Stimulated activated CD8-positive, alpha-beta memory T cell treated with anti-CD3 and anti-CD28 coated beads, Interleukin-7, amount 100 ng/mL, for 4 hours (primary cell): ENCODE measurements at places on chromosomes 2 and 18.

GRCh38 chr18:65938592-65939372 lies 188.0 kb downstream of the CDH7 start:
- no peak for DNase-seq

DNA sequence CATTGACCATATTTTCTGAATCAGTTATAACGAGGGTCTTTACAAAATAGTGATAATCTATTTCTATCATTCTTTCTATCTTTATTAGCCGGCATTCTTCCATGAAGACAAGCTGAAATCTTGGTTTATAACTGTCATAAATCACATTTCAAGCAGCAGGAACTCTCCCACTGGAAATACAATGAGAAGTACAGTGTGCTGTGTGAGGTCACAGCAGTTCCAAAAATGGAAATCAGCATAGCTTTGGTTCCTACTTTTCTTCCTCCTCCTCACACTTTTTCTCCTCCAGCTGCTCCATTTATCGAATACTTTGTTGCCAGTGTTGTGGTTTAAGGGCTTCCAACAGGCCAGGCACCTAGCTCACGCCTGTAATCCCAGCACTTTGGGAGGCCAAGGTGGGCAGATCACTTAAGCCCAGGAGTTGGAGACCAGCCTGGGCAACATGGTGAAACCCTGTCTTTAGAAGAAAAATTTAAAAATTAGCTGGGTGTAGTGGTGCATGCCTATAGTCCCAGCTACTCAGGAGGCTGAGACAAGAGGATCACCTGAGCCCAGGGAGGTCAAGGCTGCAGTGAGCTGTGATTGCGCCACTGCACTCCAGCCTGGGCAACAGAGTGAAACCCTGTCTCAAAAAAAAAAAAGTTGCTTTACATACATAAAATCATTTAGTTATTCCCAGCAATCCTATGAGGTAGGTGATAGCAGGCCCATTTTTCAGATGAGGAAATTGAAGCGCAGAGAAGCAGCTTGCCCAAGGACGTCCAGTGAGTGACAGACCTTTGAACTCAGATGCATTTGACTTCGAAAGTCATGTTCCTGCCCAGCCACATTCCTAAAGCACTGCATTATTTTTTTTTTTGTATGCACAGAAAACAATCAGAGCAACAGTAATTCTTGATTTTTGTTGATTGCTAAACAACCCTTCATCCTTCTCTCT lies 34.0 kb upstream of the GPR55 start:
- no peak for DNase-seq

GRCh38 chr2:238985041-238985729 lies 137.3 kb downstream of the TWIST2 start:
- no peak for DNase-seq

GRCh38 chr18:63079114-63079513 lies 240.5 kb downstream of the BCL2 start:
- DNase-seq, result no peak

GRCh38 chr2:128477891-128478290 lies 159.2 kb upstream of the HS6ST1 start:
- no peak for DNase-seq

DNA sequence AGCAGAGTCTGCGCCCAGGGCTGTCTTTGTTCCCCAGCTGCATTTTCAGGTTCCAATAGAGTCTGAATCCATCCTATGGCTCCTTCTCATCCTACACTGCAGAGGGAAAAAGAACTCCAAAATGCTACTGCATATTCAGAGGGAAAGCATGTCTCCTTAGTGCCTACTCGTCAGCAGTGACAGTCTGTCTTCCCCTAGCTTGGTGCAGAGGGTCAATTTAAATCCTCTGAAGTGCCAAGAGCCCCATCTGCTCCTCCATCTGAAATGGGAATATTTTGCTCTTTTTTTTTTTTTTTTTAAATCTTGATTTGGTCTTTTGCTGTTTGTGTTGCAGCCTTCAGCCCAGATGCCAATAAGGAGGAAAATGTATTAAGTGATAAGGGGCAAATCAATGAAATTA lies 199.3 kb downstream of the RNF144A start:
- DNase-seq, result no peak

DNA sequence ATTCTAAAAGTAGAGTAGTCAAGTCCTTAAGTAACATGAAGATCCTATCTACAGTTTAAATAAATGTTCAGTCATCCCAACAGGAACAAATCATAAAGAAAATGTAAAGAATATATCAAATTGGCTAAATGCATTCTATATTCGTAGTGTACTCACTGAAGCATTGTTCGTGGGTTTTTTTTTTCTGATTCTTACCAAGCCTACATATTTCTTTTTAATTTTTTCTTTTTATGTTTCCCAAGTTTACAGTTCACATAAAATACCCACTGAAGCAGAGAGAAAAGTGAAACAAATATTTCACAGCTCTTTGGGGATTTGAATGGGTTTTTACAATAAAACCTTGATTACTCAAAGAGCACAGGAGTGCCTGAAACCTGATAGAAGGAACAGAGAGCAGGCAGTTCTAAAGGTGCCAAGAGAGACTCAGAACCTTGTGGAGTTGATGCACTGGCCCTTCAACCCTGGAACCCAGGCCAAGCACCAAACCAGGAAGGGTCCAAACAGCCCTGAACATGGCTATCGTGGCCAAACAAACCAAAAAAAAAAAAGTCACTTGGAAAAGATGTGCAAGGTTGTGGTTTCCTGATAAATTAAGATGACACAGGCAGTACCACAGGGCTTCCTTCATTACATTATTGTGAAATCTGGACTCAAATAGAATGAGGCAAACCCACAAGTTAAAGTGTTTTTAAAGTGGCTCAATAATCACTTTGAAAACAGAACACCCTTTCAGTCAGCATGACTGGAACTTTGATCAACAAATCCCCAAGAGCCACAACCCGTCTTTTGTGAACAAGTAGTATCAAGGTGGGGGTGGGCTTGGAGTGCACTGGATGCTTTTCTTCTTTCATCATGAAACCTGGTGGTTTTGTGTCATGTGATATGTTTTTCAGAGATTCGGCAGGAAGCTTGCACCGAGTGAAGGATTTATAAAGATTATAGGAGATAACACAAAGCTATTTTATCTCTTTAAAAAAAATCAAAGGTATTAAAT lies 245.0 kb upstream of the FN1 start:
- DNase-seq, result no peak

- DNase-seq, result no peak
Measured at GRCh38 chr18:37305066-37305465, 260.5 kb downstream of the CELF4 start.

DNA sequence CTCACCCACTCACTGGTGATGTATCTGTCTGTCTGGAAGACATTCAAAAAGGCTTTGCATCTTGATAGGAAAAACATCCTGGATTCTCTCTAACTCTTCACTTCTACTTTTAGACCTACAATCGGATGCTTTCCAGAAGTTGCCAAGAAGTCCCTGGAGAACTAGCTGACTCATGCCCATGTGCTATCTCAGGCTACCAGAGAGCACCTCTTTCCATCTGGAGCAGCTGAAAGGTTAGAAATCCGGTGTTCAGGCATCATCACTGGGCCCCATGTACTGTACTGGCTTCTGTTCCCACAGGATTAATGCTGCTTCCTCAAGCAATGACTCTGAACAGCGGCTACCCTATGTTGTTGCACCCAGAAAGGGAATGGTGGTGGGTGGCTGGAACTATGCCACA lies 259.0 kb downstream of the NBAS start:
- DNase-seq, result no peak

DNA sequence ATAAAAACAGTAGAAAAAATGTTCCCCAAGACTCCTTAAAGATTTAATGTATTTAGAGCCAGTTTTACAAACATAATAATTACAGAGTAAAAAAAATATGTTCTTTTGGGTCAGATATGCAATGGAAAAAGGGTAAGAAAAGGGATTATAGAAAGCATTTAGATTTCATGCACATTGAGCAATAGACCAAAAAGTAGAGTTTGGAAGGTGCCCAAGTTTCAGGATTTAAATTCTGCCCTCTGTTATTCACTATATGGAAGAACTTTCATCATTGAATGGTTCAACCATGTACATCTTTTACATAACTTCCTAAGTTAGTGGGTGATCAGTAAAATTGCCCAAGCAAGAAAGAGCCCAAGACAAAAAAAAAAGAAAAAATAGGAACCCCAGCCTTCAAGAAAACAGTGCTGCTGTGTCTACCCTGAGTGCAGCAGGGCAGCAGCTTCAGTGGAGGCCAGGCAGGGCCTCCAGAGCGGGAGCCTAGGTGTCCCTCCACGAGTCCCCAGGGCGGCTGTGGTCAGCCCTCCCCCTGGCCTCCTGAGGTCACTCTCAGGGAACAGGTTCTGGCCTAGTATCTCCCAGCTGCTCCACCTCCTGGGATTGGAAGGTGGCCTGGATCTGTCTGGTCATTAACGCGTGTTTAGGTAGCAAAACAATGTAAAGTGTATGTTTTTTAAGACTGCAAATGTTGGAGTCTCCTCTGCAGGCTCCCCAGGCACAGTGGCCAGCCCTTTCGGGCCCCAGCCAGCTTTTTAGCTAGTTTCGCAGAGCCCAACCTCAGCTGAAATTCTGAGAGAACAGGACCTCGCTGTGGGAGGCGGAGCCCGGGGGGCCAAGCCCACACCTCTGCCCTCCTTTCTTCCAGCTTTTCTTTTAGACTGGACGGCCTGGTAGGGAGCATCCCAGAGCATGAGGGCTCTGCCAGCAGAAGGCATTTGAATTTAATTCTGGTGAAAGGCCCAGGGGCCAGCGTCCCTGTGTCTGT lies 77.3 kb downstream of the TEX51 start:
- no peak for DNase-seq

GRCh38 chr2:140759426-140760156 lies 1371.2 kb downstream of the LRP1B start:
- DNase-seq, result no peak

GRCh38 chr2:149346272-149346671 lies 15.9 kb downstream of the LYPD6 start:
- no peak for DNase-seq

GRCh38 chr2:172609488-172609887 lies 53.6 kb downstream of the PDK1 start:
- DNase-seq, result no peak

DNA sequence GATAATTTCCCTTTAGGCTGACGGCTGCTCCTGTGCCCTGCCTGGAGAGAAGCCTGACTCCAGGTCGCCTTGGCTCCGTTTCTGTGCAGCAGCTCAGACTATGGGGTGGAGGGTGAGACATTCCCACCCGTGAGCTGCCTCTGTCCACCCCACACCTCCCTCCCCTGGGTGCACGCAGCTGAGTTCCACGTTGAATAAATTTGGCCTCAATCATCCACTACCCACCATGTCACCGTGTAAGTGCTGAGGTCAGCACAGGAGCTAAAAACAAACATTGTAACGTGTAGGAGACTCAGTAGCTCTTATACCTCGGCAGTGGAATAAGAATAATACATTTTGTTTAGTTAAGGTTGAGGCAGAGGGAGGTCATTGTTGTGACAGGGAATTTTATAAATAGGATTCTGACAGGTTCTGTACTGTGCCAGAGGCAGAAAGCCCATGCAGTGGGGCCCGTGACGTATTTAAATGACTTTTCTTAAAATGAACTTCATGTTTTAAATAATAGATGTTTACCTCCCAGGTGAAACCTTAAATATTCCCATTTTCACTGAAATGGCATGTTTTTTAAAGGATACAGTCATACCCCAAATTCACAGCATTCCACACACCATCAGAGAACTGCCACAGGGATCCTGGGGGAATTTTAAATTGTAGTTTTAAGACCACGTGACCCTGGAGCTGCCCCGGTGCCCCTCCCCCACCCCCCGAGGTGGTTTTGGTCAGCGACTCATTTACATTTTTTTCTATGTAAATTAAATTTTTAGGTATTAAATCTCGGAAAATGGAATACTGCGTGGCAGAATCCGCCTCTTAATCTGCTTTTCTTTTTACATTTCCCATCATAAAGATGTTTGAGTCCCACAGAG lies 50.2 kb downstream of the NFATC1 start:
- no peak for DNase-seq

GRCh38 chr2:136351684-136352083 lies 233.7 kb upstream of the CXCR4 start:
- DNase-seq, result no peak

DNA sequence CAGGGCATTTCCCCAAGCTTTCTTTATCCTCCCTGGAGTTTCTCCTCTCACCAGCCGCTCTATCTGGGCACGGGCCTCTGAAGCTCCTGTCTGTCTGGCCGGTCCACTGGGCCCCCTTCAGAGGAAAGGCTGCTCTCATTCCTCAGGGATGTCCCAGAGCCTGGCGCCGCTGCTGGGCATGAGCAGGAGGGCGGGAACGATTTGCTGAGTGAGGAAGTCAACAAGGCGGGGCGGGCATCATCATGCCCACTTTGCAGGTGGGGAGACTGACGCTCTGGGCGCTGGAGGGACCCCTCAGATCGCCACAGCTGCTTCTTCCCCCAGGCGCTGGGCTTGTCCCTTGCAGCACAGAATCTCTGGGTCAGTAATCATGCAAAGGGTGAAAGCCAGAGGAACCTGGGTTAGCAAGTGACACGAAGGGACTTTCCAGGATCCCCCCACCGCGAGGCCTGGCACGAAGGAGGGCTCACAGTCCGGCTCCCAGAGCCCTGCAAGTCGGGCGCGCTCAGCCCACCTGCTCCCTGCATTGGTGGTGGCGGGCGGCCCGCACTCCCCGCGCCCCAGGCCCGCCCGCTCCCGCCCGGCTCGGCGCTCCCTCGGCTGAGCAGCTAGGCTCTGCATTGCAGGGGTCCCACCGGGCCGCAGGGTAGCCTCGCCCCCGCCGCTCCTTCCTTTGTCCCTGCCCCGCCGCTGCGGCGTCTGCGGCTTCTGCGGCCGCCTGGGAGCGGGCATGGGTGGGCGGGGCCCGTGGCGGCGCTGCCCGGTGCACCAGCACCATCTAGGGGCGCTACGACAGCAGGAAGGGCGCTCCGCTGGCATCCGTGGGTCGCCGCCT lies 157.8 kb downstream of the CYRIA start:
- no peak for DNase-seq

DNA sequence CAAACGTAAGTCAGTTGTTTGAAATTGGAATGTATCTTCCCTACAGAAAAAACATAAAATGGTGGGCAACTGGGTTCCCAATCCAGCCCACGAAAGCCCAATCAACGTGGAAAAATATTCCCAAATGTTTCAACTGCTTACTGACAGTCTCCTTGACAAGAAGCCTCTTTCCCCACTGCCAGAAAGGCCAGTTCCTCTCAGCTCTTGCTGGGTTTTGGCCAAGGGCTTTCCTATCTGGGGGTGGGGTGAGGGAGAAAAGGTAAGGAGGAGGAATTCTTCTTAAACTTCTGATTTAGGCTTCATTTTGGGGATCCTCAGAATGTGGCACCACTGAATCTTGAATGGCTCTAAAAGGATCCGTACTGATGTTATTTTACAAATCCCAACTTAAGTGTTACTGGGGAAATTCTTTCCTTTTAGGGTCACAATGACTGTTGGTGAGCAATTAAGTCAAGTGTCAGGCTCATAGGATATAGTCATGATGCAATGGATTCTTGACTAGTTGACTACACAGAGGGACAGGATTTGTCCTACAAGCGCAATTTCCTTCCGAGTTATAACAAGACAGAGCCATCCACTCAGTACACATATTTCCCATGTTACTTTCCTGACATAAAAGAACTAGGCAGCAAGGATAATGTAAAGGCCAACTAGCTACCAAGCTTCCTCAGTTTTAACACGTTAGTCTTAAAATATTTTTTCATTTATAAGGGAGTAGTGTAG lies 73.6 kb downstream of the SPRED2 start:
- DNase-seq, result no peak

- no peak for DNase-seq
Measured at GRCh38 chr2:62785216-62785615, 79.7 kb downstream of the EHBP1 start.
